ENCODE measurements at places on chromosomes 3 and 15.

GRCh38 chr15:48928877-48929538 lies 34.7 kb downstream of the SHC4 start:
- DNase-seq: no peak

GRCh38 chr3:112119962-112120836 lies 12.8 kb downstream of the GCSAM start:
- DNase-seq: no peak

DNA sequence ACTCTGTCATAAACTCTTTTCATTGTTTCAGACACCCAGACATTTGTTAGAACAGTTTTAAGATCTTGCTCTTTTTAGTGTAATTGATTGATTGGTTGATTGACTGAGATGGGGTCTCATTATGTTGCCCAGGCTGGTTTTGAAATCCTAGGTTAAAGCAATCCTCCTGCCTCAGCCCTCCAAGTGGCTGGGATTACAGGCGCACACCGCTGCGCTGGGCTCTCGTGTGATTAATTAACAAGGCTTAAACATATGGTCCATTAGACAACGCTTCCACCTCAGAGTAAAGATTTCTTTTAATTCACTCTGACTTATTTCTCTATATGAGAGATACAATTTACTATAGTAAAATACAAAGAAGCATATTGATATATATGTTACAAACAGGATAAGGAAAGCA lies 114.0 kb upstream of the C2CD4B start:
- DNase-seq: no peak

GRCh38 chr15:35115155-35115725 lies 30.1 kb upstream of the NANOGP8 start:
- DNase-seq: no peak

DNA sequence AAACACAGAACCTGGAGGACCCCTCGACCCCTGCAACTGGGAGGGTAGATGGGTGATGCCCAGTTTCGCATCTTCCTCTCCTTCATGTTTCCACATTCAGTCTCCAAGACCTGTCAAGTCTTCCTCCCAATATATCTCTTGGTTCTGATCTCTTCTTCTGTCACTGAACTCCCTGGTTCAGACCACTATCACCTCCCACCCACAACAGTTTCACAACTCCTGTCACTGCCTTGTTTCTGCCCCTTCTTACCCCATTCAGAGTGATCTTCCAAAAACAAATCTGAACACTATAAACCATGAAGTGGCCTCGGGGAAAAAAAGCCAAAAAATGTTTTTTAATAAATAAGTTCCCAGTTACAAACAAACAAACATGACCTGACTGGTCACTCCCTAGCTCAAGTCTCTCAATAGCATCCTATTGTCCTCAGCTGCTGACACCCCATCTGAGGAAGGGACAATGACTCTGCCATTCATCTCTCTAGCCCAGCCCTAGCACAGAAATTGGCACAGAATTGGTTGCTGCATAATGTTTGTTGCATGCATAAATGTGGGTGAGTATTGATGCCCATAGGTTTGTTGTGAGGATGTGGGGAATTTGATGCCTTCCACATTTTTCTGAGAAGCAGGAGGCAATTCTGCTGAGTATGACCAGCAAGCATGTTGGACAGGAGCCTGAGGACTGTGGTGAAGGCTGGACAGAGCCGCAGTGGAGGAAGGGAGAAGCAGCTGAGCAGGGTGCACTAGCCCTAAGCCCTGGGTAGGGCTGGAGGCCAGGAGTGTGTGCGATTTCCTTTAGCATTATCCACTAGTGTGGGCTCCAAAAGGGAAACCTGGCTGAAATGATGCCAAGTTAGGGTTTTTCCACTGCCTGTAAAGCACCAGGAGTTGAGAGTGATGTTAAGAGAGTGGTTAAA lies 12.2 kb upstream of the XYLB start:
- DNase-seq: no peak

DNA sequence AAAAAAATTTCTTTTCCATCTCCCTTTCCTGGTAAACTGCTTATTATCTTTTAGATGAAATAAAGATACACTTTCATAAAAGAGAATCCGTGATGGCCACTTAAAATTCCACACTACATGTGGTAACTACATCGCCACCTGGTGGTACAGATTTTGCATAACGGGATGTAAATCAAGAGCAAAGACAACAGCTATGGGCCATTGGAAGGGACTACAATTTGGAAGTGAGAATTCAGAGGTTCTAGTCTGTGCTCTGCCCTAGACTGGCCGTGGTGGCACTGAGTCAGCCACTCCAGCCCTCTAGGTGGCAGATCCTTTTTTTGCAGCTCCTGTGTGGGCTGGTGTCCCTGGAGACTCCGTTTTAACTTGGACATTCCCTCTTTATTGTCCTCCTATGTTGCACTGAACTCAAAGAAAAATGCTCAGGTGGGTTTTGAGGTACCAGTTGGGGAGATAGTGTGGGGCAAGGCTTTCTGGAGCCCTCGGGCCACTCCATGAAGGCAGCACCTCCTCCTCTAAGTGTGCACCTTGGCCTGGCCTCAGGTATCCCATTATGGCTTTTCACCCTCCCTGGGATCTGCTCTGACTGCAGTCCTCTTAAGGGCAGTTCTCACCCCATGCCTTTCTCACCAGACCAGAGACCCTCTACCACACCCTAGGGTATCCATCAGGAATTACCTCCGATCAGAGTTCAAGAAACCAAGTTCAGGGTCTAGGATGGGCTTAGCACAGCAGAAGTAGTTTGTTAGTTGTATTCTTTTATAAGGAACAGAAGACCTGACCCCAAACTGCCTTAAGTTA lies 54.9 kb downstream of the SPSB4 start:
- DNase-seq: no peak

- DNase-seq: no peak
Observed at GRCh38 chr3:130342821-130343661, 2.4 kb upstream of the COL6A5 start.

DNA sequence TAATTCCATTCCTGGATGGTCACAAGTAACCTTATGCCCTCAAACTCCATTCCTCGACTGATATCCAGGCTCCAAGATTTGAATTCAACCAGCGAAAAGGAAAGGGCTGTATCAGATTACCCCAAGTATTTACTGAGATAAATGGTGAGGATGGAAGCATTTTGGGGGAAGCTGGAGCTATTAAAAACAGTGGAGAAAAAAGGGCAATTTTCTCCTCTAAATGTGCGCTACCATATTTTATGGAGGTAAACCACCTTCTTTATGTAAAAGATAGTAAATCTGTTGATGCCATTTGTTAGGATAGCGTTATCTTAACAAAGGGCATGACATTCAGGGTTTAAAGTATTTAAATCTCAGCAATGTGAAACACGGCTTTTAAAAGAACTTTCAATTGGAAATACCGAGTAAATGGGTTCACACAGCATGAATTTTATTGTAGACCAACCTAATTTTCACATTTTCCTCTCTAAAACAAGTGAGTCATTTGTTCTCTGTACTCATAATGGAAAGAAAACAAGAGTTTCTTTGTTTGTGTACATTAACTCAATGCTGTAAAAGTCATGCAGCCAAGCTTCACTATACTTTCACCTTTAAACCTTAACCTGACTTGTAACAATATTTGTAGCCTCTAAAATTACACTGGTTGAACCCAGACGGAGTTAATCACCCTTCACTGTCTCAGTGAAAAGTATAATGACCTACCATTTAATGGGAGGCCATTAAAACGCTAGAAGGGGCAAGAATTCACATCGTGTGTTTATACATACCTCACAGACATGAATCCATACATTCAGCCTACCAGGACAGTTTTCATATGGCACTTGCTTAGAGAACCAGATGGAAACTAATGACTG lies 773.4 kb downstream of the ROBO1 start:
- no peak for DNase-seq

DNA sequence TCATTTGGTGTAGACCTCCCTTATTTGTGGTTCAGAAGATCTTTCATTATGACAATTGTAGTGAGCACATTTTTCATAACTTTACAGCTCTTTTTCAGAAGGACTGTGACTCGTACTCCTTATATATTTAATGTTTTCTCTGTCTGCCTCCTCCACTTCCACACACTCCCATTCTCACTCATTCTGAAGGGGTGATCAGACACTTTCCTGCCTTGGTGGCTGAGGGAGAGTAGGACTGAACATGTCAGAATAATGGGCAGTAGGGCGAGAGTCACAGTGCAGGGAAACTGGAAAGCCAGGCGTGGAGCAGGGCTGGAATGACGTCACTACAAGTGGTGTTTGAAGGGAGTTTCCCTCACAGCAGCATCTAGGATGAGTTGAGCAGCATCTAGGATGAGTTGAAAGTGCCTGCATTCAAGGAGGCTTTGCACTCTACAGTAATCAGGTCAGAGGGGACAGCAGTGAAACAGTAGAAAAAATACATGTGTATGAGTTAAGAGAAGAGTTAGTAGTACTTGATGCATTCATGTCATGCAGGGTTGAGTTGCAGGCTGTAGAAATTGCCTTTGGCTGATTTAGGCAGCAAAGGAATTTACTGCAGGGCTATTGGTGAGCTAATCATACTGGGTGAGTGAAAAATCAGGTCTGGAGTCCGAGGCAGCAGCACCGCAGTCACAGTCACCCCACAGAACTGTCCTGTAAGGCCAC lies 36.3 kb upstream of the FBXL22 start:
- no peak for DNase-seq

GRCh38 chr3:126274735-126275619 lies 82.2 kb downstream of the KLF15 start:
- no peak for DNase-seq

- DNase-seq: no peak
Observed at GRCh38 chr15:99057020-99057419, 47.9 kb upstream of the SYNM start.

- no peak for DNase-seq
Observed at GRCh38 chr3:114556657-114557213, 262.9 kb downstream of the TIGIT start.

DNA sequence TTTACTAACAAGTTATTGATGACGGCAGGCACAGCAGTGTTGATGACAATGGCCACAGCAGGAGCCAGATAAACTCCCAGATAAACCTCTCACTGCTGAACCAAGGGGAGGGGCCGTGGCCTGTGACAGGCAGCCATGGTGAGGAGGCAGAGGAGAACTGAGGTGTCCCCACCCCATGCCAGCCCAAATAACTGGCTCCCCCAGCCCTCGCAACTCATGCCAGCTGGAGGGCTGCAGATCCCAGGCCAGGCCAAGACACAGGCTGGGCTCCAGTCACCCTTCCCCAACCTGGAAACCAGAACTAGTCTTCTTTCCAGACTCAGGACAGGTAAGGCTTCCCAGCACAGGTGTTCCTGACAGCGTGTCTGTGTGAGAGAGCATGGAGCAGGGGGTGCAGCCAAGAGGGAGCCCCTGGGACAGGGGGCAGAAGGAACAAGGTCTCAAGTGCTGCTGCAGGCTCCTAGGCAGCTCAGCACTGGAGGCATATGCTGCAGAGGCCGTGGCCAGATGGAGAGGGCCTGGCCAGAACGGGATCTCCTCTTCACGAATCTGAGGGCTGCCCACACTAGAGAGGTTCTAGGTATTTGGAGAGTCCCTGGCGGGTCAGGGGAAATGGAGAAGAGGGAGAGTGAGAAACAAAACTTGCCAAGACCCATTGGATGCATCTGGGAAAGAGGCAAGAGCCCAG lies 15.9 kb downstream of the PLA2G4F start:
- DNase-seq: no peak

- DNase-seq: no peak
Observed at GRCh38 chr3:59118928-59119327, 69.1 kb upstream of the CFAP20DC start.

DNA sequence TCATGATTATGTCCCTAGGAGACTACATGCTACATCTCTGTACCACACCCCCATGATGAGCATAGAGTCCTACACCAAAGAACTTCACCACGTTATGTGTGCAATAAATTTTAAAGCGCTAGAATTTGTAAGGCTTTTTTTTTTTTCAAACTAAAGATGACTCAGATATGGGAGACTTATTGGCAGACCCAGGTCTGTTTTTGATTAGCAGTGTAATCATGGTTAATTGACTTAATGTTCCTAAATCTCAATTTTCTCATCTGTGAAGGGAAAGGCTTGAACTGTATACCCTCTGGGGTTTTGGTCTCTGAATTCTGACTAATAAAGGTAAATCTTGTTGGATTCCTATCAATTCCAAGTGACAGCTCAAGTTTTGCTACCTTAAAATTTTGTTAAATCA lies 26.4 kb downstream of the ABI3BP start:
- no peak for DNase-seq

DNA sequence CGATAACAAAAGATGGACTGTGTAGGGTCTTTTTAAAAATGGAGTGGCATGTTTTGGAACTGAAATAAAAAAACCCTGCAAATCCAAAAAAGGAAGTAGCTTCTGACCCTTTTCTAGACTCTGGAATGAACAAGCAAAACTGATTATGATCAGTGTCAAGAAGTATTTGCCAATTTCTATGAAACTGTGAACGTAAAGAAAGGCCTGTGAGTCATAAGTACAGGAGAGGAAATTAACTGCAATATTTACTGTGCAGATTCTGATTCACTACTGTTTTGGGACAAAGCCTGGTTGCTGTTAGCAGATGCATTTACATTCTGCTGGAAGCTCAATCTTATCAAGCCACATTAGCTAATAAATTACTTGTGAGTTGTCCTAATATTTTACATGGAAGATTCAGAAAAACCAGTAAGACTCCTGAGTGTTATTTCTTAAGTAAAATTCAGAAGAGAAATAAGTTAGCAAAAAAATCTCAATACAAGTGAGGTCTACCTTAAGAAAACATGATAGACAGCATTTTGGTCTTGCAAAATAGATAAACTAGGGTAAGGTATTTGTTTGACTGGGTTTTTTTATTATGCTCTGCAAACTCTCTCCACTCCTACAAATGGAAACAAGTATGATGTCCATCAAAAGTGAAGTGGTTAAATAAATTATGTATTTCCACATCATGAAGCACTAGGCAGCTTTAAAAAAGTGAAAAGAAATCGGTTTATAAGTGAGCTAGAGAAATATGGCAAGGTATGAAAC lies 90.2 kb upstream of the LMOD3 start:
- DNase-seq: no peak

All from caudate nucleus (tissue), 63 donors.